Activated CD4-positive, alpha-beta T cell treated with anti-CD3 and anti-CD28 coated beads, Interleukin-2, amount 50 U/mL, for 24 hours (primary cell): ENCODE measurements at places on chromosomes 5 and 9.

GRCh38 chr9:131019388-131020239 is 10.6 kb downstream of the LAMC3 start:
- DNase-seq: no peak

GRCh38 chr5:65961633-65962032 is 35.3 kb downstream of the ERBIN start:
- DNase-seq: peak; percentile 25

DNA sequence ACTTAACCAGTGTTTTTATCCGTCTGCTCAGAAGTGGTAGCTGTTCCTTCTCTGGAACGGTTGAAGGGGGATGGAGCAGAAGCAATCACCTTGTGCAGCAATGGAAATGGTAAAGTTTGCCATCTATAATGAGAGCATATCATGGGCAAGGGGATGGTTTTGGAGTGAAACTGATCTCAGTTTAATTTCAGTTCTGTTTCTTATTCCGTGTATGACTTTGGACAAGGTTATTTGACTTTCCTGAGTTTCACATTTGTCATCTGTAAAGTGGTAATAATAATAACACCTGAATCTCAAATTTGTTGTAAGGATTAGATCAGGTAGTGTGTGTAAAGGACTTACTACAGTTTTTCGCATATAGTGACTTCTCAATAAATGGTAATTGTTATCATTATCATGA is 106.1 kb downstream of the PCSK1 start:
- DNase-seq: no peak

DNA sequence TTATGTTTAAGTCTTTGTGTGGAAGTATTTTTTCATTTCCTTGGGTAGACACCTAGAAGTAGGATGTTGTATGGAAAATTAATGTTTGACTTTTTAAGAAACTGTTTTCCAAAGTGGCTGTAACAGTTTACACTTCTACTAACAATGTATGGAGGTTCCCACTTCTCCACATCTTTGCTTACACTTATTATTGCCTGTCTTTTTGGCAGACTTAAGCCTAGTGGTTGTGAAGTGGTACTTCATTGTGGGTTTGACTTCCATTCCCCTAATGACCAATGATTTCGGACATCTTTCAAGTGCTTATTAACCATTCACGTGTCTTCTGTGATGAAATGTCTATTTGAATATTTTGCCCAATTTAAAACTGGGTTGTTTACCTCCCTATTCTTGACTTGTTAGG is 91.5 kb upstream of the CDKN2B start:
- DNase-seq: no peak

GRCh38 chr9:15271403-15271802 is 35.6 kb downstream of the TTC39B start:
- no peak for DNase-seq
